Breast epithelium (tissue), 4 donors: ENCODE measurements at places on chromosomes 11 and 22. TPM values are rescaled to one million over a fixed set of nuclear protein-coding genes. Genes with fewer than 3 reads are reported as not detected.

DCDC1 gene
- total RNA-seq = 3.8 TPM

DNA sequence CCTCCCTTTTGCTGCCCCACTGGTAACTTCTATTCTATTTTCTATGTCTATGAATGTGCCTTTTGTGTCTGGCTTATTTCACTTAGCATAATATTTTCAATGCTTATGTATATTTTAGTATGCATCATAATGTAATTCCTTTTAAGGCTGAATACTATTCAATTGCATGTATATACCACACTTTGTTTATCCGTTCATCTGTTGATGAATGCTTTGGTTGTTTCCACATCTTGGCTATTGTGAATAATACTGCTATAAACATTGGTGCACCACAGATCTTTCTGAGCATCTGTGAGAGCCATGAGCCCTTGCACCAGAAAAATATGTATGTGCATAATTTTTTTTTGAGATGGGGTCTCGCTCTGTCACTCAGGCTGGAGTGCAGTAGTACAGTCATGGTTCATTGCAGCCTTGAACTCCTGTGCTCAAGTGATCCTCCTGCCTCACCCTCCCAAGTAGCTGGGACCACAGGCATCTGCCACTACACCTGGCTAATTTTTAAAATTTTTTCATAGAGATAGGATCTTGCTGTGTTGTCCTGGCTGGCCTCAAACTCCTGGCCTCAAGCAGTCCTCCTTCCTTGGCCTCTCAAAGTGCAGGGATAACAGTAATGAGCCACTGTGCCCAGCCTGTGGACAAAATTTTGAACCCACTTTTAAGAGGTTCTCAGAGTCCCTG lies 27.0 kb downstream of the HEPHL1 start:
- no peaks in the 10 kb centered on the region for H3K36me3 ChIP-seq
- no peak overlapping the region for H3K27ac ChIP-seq
- no peaks in the 10 kb centered on the region for H3K27me3 ChIP-seq
- no peak overlapping the region for H3K4me3 ChIP-seq
- DNase-seq = no peak

DNA sequence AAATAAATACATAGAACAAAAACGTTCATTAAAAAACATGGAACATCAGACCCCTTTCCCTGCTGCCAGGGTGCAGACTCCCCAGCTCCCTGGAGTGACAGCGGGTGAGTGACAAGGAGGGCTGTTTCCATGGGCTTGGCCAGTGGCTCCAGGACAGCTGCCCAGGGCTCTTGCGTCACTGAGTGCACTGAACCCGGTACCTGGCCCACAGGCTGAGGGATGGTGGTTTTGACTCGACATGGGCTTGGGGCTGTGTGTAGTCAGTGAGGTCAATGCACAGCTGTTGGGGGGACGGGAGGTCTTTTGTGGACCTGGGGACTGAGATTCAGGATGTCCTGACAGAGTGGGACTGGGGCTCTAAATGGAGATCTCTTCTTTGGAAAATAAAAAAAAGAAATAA lies 142.1 kb upstream of the B3GAT1 start:
- no peak overlapping the region for H3K4me3 ChIP-seq
- no peaks in the 10 kb centered on the region for H3K36me3 ChIP-seq
- DNase-seq = no peak
- no peak overlapping the region for H3K27ac ChIP-seq

- H3K27ac ChIP-seq = peak overlapping the region; percentile 94
- H3K27me3 ChIP-seq = no peaks in the 10 kb centered on the region
- peaks cover 4% of the 10 kb centered on the region for H3K4me1 ChIP-seq
- no peak for DNase-seq
- peaks cover 4% of the 10 kb centered on the region for H3K36me3 ChIP-seq
Observed at GRCh38 chr11:57336111-57336666, 497 bp upstream of the SSRP1 start.

VPREB3 gene
- not detected for total RNA-seq

GRCh38 chr11:132024587-132025295 lies 654.3 kb downstream of the NTM start:
- no peak overlapping the region for H3K27ac ChIP-seq
- H3K36me3 ChIP-seq = no peaks in the 10 kb centered on the region
- no peak overlapping the region for H3K4me3 ChIP-seq
- DNase-seq = no peak

GRCh38 chr11:64998141-64998540 lies 1.4 kb upstream of the BATF2 start:
- no peaks in the 10 kb centered on the region for H3K27me3 ChIP-seq
- H3K36me3 ChIP-seq = no peaks in the 10 kb centered on the region
- no peak overlapping the region for H3K4me3 ChIP-seq
- H3K4me1 ChIP-seq = no peaks in the 10 kb centered on the region
- no peak for DNase-seq

TRPC6 gene
- total RNA-seq = 6.2 TPM

GRCh38 chr11:12523180-12523924 lies 146.0 kb downstream of the PARVA start:
- no peaks in the 10 kb centered on the region for H3K27me3 ChIP-seq
- H3K4me1 ChIP-seq = no peaks in the 10 kb centered on the region
- H3K36me3 ChIP-seq = no peaks in the 10 kb centered on the region
- DNase-seq = no peak

GRCh38 chr11:22076271-22076930 lies 116.5 kb upstream of the ANO5 start:
- H3K4me3 ChIP-seq = no peak overlapping the region
- H3K27ac ChIP-seq = no peak overlapping the region
- H3K4me1 ChIP-seq = no peaks in the 10 kb centered on the region
- no peaks in the 10 kb centered on the region for H3K27me3 ChIP-seq

OSBP2 gene
- 4.4 TPM for total RNA-seq

- no peaks in the 10 kb centered on the region for H3K36me3 ChIP-seq
- no peaks in the 10 kb centered on the region for H3K4me1 ChIP-seq
- H3K27ac ChIP-seq = no peak overlapping the region
- H3K4me3 ChIP-seq = no peak overlapping the region
- DNase-seq = no peak
- no peaks in the 10 kb centered on the region for H3K27me3 ChIP-seq
Observed at GRCh38 chr11:24734742-24735237, 237.9 kb downstream of the LUZP2 start.

- no peaks in the 10 kb centered on the region for H3K27me3 ChIP-seq
- H3K27ac ChIP-seq = peak overlapping the region; percentile 81
- H3K36me3 ChIP-seq = no peaks in the 10 kb centered on the region
- no peak for DNase-seq
Observed at GRCh38 chr11:120211522-120212258, 858 bp downstream of the OAF start.

MARK2 gene
- 34.0 TPM for total RNA-seq

OR5D18 gene
- total RNA-seq = not detected

GRCh38 chr11:83970061-83970671 lies 684.0 kb upstream of the CCDC90B start:
- no peaks in the 10 kb centered on the region for H3K4me1 ChIP-seq
- H3K36me3 ChIP-seq = no peaks in the 10 kb centered on the region
- H3K27ac ChIP-seq = no peak overlapping the region
- H3K27me3 ChIP-seq = no peaks in the 10 kb centered on the region

DNA sequence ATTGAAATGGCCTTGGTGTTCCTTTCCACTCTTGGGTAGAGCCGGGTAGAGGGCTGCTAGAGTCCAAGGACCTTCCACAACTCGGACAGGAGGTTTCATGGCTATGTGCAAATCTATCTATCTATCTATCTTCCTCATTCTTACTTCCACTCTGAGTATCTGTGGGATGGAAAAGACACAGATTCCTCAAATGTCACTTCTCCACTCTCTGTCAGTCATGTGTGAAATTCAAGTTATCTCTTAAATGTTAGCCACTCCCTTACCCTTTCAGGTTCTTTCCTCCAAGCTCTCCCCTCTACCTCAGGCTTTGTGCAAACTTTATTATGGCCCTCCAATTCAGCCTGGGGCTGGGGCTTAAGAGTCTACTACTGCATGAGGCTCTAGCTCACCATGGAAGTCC lies 84.3 kb downstream of the GDPD4 start:
- no peaks in the 10 kb centered on the region for H3K36me3 ChIP-seq
- no peaks in the 10 kb centered on the region for H3K27me3 ChIP-seq
- no peaks in the 10 kb centered on the region for H3K4me1 ChIP-seq

DNA sequence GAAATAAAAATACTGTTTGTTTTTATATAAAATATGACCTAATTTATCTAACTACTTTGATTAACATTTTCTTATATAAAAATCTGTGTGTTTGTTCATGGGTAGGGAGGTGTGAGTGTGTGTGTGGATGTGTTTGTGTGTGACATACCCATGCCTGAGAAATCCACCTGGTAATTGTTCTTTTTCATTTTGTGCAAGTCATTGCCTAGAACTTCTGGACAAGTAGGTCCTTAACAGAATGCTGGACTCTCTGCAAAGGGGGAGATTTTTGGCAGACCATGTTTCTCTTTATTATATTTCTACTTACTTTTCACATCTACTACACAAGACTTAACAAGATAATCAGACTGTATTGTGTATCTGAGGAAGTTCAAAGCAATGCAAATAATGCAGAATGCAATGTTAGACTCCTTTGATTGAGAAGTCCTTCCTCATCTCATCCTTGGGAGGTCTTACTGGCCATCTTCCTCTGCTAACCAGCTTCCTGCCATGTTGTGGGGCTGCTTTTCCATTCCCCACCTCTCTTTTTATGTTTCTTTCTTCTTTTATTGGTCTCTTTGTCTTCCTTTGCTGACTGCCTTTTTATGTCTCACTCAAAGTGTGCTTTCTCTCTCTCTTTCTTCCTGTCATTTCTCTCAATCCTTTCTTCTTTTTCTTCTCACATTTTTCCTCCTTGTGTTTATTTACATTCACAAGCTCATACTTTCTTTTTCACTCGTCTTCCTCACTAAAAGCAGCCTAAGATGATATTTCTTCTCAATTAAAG lies 1017.0 kb upstream of the CNTN5 start:
- H3K4me1 ChIP-seq = no peaks in the 10 kb centered on the region
- no peak overlapping the region for H3K27ac ChIP-seq
- H3K36me3 ChIP-seq = no peaks in the 10 kb centered on the region
- DNase-seq = no peak

MMP13 gene
- total RNA-seq = not detected

OVOL1 gene
- total RNA-seq = 3.6 TPM

DNA sequence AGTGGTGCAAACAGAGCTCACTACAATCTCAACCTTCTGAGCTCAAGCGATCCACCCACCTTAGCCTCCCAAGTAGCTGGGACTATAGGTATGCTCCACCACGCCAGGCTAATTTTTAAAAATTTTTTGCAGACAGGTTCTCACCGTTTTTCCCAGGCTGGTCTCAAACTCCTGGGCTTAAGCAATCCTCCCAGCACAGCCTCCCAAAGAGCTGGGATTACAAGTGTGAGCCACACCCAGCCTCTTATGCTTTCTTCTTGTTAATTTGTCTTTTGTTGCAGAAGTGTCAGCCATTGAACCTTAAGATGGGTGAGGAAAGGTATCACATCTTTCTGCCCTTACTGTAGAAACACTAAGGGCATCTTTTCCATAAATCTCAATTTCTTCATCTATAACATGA lies 34.9 kb downstream of the DENND5A start:
- no peaks in the 10 kb centered on the region for H3K27me3 ChIP-seq
- no peaks in the 10 kb centered on the region for H3K4me1 ChIP-seq
- H3K36me3 ChIP-seq = no peaks in the 10 kb centered on the region
- no peak overlapping the region for H3K27ac ChIP-seq
- no peak overlapping the region for H3K4me3 ChIP-seq

OR2AT4 gene
- not detected for total RNA-seq

DNA sequence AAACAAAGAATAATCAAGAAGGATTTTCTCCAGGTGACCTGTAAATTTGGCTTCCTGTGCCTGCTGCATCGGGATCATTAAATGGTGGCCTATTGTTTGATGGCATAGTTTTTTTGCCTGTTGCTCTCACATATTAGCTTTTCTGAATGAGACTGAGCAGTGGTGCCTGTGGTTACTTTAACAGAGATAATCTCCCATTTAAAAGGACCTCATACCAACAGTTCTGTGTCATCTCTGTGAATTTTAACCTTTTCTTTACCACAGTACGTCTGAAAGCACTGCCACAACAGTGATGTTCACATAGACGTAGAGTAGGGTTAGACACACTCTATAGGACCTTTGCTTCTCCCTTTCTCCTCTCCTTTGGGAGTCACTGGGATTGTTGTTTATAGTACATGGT lies 22.9 kb upstream of the RCE1 start:
- H3K27ac ChIP-seq = no peak overlapping the region
- no peak for DNase-seq
- H3K27me3 ChIP-seq = no peaks in the 10 kb centered on the region
- no peaks in the 10 kb centered on the region for H3K4me1 ChIP-seq
- H3K4me3 ChIP-seq = no peak overlapping the region
- no peaks in the 10 kb centered on the region for H3K36me3 ChIP-seq

DNA sequence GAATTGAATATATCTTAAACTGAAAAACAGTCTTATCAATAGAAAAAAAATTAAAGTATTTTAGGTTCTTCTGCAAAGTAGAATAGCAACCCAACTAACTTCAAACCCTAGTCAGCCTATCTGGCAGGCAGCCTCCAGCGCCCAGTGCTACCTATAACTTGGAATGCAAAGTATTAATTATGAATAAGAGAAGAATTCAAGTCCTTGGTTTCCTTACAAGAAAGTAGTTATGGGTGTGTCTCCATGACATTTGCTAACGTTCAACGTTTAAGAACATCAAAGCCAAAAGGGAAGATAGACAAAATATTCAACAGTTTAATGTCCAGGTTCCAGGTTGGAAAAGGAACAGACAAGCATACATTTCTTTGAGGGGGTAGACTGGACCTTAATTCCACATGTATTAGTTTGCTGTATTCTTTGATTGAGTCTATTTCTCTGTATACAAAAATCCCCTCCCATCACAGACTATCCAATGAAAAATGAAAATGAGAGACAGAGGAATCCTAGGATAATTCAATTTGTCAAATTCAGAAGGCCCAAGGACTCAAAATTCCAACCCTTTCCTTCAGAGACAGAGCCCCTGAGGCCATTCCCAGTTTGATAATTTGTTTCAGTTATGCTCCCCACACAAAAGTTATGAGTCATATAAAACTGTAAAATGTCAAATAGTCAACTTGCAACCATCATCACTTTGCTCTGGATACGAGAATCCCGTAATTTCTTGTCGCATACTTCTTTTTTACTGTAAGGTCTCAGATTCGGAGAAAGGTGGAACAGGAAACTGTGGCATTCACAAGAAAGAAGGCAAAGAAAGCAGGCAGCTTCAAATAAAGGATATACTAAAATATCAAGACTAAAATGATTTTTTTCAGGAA lies 83.7 kb upstream of the CHRM4 start:
- DNase-seq = no peak
- no peak overlapping the region for H3K4me3 ChIP-seq
- H3K27ac ChIP-seq = no peak overlapping the region
- H3K36me3 ChIP-seq = no peaks in the 10 kb centered on the region
- no peaks in the 10 kb centered on the region for H3K27me3 ChIP-seq

GRCh38 chr11:90908074-90908473 lies 685.2 kb upstream of the CHORDC1 start:
- no peaks in the 10 kb centered on the region for H3K4me1 ChIP-seq
- H3K27ac ChIP-seq = no peak overlapping the region
- H3K27me3 ChIP-seq = no peaks in the 10 kb centered on the region

- no peaks in the 10 kb centered on the region for H3K4me1 ChIP-seq
- no peak for DNase-seq
- no peaks in the 10 kb centered on the region for H3K36me3 ChIP-seq
- no peak overlapping the region for H3K4me3 ChIP-seq
- no peaks in the 10 kb centered on the region for H3K27me3 ChIP-seq
- H3K27ac ChIP-seq = no peak overlapping the region
Observed at GRCh38 chr11:69592986-69593650, 47.8 kb upstream of the CCND1 start.

- no peak for DNase-seq
- H3K36me3 ChIP-seq = no peaks in the 10 kb centered on the region
- H3K4me3 ChIP-seq = no peak overlapping the region
- no peak overlapping the region for H3K27ac ChIP-seq
- no peaks in the 10 kb centered on the region for H3K27me3 ChIP-seq
Observed at GRCh38 chr11:57116654-57117053, 65.1 kb upstream of the LRRC55 start.

ZDHHC13 gene
- total RNA-seq = 30.0 TPM

PDE2A gene
- 85.9 TPM for total RNA-seq

APOA1 gene
- 0.33 TPM for total RNA-seq
